ENCODE measurements at places on chromosomes 4 and X. TPM values are rescaled to one million over a fixed set of nuclear protein-coding genes. Genes with fewer than 3 reads are reported as not detected.

ITM2A gene
- not detected for total RNA-seq

SPIN2A gene
- total RNA-seq: 0.11 TPM

BTC gene
- total RNA-seq: not detected

ASB9 gene
- total RNA-seq: 1.1 TPM

TBX22 gene
- not detected for total RNA-seq

ABCE1 gene
- 91.1 TPM for total RNA-seq

H2BW1 gene
- not detected for total RNA-seq

HMGB3 gene
- total RNA-seq: 28.3 TPM

PRR32 gene
- not detected for total RNA-seq

MXRA5 gene
- 10.4 TPM for total RNA-seq

DNA sequence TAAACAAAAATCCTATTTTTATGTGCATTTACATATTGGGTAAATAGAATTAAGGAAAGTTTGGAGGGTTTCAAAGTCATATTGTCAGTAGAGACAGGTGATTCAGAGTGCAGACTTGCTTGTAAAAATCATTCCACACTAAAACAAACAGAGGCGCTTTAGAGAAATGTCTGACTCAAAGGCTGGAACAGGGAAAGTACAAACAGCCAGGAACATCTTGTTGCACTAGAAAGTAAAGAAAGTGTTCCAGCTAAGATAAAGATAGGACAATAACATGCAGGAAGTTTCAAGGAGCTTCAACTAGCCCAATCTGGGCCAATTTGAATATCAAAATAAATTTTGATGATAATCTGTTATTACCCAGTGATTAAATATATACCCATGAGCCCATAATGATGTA is 16.4 kb upstream of the NUDT10 start:
- H3K4me1 ChIP-seq: no peaks in the 10 kb centered on the region
- DNase-seq: no peak
- no peak overlapping the region for H3K4me3 ChIP-seq
- no peaks in the 10 kb centered on the region for H3K27me3 ChIP-seq

GRCh38 chr4:189001283-189001970 is 862.2 kb downstream of the TRIML1 start:
- peaks cover 2% of the 10 kb centered on the region for H3K4me1 ChIP-seq
- no peak overlapping the region for H3K27ac ChIP-seq
- no peak for DNase-seq
- no peaks in the 10 kb centered on the region for H3K36me3 ChIP-seq
- peaks cover 3% of the 10 kb centered on the region for H3K27me3 ChIP-seq

DNA sequence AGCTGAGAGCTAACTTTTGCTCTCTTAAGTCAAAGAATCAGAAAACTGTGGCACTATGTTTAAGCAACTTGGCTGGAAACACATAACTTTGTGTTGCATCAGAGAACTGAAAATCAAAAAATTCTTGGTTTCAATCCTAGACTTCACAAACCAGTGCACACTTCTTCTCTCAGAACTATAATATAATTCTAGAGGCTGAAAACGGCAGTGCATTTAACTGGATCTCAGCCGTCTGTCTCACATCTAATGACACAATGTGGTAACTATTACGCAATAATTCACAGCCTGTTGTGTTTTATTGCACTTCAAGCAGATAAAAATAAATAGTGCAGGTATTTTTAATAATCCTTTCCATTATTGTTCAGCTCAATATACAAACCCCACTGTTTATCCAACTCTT is 260.6 kb upstream of the DIAPH2 start:
- no peak overlapping the region for H3K4me3 ChIP-seq
- H3K27ac ChIP-seq: no peak overlapping the region
- no peak for DNase-seq
- H3K27me3 ChIP-seq: no peaks in the 10 kb centered on the region

DNA sequence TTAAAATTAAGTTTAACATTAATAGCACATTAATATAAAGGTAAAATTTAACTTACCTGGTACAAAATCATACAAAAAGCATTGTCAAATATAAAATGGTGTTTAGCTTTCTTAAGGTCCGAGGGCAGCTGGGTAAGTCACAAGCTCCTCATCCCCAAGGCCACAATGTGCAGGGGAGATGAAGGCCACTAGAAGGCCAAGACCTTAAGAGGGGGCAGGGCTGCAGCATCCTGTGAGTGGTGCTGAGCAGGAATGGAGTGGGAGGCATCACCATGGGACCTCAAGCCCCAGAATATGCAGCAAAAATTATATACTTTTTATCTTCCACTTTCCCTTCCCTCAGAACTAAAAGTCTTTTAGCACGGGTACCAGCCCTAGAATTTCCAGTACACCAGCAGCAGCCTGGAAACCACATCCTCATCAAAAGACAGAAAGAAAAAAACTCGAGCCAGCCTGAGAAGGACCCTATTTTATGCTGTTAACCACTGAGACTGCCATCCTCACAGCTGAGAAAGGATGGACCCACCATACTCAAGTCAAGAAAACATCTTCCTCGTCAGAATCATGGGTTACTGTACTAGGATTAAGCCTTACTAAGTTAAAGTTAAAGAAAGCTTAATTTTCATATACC is 13.0 kb upstream of the RHOXF2 start:
- H3K27me3 ChIP-seq: peaks cover 12% of the 10 kb centered on the region
- H3K36me3 ChIP-seq: peaks cover 5% of the 10 kb centered on the region
- no peak overlapping the region for H3K27ac ChIP-seq

DNA sequence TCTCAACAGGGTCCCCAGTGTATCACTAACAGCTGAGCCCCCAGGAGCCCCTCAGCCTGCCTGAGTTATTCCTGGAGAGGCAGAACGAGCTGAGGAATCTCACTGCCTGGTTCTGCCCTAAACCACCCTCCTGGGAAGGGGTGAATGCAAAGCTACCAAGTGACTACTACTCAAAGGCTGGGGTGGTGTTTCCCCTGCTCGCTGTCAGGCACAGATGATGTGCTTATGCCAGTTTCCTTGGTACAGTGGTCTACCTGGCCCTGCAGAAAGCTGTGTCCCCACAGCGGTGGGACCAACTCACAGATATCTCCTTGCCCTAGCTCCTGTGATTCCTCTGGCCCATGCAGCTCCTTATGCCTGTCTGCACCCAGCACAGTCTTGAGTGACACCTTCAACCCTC is 35.4 kb upstream of the ASMTL start:
- DNase-seq: no peak
- no peak overlapping the region for H3K4me3 ChIP-seq
- peaks cover 7% of the 10 kb centered on the region for H3K27me3 ChIP-seq
- no peak overlapping the region for H3K27ac ChIP-seq
- peaks cover 5% of the 10 kb centered on the region for H3K36me3 ChIP-seq

DNA sequence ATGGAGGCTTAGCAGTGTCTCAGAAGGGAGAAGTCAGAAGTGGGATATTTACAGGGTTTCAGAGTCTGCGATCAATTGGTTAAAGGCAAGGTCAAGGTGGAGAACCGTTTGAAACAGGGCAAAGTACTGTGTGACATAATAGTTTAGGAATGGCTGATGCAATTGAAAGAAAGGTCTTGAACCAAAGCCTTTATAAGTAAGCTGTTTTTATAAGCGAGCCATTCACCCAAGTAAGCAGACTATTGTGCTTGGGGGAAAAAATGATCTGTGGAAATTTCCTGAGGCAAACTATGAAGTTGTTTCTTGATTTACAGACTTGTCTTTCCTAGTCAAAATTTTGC is 327.3 kb downstream of the CAMK2D start:
- H3K36me3 ChIP-seq: no peaks in the 10 kb centered on the region
- H3K27me3 ChIP-seq: peaks cover 1% of the 10 kb centered on the region
- peaks cover 53% of the 10 kb centered on the region for H3K4me1 ChIP-seq

- H3K27me3 ChIP-seq: peaks cover 11% of the 10 kb centered on the region
- no peaks in the 10 kb centered on the region for H3K4me1 ChIP-seq
- no peak for DNase-seq
- H3K4me3 ChIP-seq: no peak overlapping the region
- H3K36me3 ChIP-seq: no peaks in the 10 kb centered on the region
Measured at GRCh38 chr4:24720979-24721378, 74.4 kb upstream of the SOD3 start.

DNA sequence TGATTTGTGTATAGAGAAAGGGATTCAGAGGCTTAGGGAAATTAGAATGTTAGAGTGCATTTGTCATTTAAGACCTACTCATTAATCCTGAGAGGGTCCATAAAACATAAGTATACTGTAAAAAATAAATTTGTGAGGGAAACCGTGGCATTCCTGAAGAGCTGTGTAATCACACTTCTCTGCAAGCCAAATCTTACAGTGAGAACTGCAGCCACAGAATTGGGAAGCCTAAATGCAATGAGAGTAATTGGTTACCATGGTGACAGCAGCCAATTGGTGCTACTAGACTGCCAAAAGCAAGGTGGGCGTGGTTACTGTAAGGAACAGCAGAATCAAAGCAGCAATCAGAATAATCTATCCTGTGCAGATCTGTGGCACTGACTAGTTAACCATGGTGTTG is 345.2 kb upstream of the GRID2 start:
- no peaks in the 10 kb centered on the region for H3K4me1 ChIP-seq
- no peak overlapping the region for H3K4me3 ChIP-seq
- no peak for DNase-seq
- no peaks in the 10 kb centered on the region for H3K36me3 ChIP-seq

DNA sequence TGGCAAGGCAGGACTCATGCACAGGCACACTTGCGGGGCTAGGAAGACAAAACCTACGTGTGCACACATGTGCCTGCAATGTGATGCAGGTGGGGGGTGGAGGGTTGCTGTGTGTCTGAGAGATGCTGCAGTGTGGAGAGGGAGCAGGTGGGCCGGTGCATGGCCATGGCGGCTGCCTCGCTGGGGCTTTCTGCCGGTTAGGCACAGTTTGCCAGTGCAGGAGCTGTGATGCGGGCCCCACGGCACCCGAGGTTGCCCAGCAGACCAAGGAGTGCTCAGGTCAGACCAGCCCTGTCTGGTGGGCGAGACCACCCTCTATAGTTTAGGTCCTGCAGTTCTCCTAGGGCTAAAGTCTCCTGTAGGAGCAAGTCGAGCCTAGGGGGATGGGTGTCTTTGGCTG is 4.4 kb upstream of the AFM start:
- H3K27ac ChIP-seq: no peak overlapping the region
- no peak overlapping the region for H3K4me3 ChIP-seq
- no peak for DNase-seq
- H3K4me1 ChIP-seq: no peaks in the 10 kb centered on the region

GRCh38 chr4:149296084-149296483 is 519.6 kb downstream of the IQCM start:
- no peaks in the 10 kb centered on the region for H3K4me1 ChIP-seq
- no peak for DNase-seq
- no peak overlapping the region for H3K4me3 ChIP-seq
- no peaks in the 10 kb centered on the region for H3K36me3 ChIP-seq
- peaks cover 1% of the 10 kb centered on the region for H3K27me3 ChIP-seq

GRCh38 chr4:149741186-149741831 is 74.3 kb downstream of the IQCM start:
- no peaks in the 10 kb centered on the region for H3K36me3 ChIP-seq
- DNase-seq: no peak
- no peak overlapping the region for H3K4me3 ChIP-seq
- H3K4me1 ChIP-seq: no peaks in the 10 kb centered on the region
- no peak overlapping the region for H3K27ac ChIP-seq

All from HFFc6 (cell line).